ENCODE measurements at places on chromosomes 5 and 9.
A peak's percentile ranks its signal among the peaks of the same experiment; 100 is the strongest.

GRCh38 chr5:158570502-158570901 lies 529.2 kb downstream of the EBF1 start:
- DNase-seq: no peak

DNA sequence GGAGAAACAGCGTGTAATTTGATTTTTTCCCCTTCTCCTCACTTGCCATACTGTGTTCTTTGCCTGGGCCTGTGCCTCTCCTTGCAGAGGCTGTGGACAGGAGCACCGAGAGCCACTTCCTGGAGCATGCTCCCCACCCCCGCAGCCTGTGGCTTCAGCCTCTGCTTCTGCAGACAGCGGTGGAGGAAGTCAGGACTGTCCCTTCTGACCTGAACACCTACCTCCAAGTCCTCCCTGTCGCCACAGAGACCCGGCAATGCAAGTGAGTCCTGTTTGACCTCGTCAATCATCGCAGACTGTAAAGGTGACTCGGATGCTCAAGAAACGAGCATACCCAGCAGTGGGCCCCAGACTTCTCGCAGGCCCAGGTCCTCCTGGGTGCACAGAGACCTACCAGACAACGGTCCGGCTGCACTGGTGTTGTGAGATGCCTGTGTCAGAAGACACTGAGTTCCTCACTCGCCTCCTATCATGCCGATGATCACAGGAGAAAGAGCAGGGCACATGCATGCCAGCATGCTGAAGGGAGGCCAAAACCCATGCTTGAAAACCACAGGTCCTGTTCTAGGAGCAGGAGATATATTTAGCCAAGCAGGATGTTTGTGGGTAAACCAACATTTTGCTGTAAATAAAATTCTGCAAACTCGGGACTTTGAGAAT lies 198.8 kb downstream of the AUH start:
- DNase-seq: no peak

DNA sequence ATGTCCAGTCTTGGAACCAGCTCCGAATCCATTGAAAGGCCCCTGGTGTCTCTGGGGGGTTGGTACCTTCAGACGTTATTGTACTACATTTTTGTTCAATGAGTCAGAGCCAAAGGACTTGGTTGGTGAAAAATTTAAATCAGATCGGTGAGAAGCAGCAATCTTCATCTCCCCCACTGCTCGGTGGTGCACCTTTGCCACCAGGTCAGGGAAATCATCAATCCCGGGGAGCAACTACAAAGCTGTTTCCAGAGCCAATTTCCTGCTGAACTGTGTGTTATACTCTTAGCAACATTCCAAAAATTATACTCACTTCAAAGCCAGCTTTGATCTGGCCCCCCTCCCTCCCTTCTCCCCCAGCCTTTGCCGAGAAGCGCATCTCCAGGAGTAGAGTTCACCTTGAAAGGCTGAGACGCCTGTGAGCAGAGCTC lies 375.2 kb upstream of the WWC1 start:
- DNase-seq: no peak

DNA sequence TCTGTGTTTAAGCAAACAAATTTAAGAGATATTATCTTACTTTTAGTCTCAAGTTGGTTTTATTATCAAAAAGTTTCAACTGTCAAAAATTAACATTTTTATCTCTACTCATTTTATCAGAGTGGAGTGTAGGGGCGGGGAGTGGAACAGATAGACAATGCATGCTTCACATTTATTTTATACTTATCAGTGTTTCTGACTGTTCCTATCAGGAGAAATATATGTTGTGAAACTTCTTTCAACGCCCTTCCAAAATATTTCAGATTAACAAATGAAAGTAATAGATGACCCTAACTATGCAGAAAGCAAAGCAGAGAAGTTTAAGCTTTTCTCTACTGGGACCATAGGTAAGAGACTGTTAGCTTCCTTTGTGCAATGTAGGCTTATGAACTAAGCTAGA lies 44.9 kb upstream of the MAST4 start:
- no peak for DNase-seq

DNA sequence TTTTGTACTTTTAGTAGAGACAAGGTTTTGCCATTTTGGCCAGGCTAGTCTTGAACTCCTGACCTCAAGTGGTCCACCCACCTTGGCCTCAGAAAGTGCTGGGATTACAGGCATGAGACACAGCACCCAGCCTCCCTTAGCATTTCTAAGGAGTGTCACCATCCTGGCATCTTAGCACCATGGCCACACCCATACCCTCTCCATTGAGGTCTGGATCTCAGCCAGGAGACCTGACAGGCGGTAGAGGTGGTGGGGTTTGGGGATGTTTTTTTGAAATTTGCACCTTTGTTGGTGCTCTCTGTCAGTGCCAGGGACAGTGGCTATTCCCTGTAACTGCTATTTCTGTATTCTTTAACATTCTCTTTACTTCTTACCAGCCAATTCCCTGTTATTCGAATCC lies 72.5 kb downstream of the TRIM36 start:
- no peak for DNase-seq

- no peak for DNase-seq
These were observed 7.3 kb downstream of the ASTN2 start for GRCh38 chr9:117407436-117408022.

DNA sequence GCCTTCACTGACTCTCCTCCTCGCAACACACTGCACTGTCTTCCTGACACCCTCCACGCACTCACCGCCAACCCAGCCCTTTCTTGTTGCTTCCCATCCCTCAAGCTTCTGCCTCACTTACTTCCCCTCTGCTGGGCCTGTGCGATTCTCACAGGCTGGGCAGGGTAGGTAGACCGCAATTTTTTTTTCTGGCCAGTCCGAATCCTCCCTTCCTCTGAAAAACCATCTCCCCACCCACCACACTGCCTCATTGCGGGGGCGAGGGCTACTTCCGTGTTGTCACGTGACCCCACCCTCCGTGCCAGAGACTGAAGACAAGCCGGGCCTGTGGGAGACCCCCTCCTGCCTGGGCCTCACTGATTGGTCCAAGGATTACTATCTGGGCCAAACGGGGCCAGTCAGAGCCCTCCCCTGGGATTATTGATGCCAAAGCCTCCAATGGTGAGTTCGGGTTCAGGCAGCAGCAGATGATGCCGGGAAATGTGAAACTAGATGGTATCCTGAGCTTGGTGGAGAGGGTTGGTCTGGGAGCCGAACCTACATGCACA lies 73.1 kb downstream of the STK10 start:
- DNase-seq: no peak

DNA sequence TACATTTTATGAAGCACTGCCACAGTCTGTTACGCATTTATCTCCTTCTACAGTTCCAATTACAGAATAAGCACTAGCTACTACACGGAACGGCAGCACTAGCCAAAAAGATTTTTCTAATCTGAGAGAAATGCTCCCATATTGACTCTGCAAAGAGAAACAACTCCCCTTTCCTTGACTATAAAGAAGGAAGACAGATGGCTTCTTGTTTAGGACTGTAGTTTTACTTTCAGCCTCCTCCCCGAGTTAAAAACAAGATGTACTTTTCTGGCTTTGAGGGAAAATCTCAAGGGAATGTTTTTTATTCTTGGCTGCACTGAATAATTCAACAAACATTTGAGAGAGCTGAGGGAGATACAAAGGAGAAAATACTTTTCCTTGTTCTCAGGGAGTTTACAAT lies 1.9 kb upstream of the SLC44A1 start:
- DNase-seq: no peak

GRCh38 chr5:177327539-177328522 lies 16.1 kb upstream of the MXD3 start:
- no peak for DNase-seq

- DNase-seq: no peak
These were observed 15.8 kb downstream of the NLN start for GRCh38 chr5:65737842-65738241.

- no peak for DNase-seq
These were observed 359.3 kb downstream of the TMEM161B start for GRCh38 chr5:87909382-87909781.

GRCh38 chr9:131423171-131423581 lies 29.3 kb downstream of the PRRC2B start:
- peak; percentile 79 for DNase-seq

DNA sequence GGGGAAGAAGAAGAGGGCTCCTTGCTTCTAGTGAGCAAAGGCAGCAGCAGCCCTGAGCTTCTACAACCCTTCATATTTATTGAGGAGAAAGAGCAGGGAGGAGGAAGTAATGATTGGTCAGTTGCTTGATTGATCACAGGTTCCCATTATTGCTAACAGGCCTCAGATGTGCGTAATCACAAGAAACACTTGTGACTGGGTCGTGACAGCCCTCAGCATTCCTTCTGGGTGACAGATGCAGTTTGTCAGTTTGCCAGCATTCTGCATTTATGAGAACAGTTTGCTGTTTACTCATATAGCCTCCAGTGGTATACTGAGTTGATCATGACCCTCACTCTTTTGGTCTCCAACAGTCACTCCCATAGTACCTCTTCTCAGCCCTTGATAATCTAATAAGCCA lies 111.5 kb upstream of the TNC start:
- DNase-seq: peak; percentile 41

DNA sequence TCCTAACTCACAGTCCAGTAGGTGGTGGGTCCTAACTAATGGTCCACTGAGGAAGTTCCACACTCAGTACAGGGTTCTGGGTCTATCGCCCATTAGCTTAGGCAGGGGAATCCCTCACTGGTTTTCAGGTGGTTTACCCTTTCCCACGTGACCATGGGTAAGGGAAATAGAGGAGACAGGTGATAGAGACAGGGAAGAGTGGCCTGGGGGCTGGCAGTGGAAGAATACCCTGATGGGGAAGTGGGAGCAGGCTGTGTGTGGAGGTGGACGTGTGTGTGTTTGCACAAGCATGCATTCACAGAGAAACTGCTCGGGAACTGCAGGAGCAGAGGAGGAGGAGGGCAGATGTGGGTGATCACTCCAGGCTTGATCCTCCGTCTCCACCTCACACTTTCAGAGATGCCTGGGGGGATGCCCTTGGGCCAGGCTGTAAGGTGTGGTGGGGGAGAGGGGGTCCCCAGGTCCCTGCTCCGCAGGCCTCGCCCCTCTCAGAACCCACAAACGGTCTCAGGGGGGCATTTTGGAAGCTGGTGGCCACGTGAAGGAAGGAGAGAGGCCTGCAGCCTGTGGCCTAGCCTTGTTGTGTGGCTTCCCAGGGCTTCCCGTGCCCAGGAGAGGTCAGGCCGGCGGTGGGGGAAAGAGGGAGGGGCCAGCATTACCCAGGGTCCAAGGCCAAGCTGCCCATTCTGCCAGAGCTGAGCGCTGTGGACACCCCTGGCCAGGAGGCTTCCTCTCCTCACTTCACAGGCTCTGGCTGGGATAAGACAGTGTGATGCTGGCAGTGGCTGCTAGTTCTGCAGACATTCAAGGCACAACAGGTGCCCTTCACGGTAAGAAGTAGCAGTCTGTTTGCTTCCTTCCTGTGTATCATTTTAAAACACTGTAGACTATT lies 80.0 kb downstream of the OTULIN start:
- DNase-seq: no peak

DNA sequence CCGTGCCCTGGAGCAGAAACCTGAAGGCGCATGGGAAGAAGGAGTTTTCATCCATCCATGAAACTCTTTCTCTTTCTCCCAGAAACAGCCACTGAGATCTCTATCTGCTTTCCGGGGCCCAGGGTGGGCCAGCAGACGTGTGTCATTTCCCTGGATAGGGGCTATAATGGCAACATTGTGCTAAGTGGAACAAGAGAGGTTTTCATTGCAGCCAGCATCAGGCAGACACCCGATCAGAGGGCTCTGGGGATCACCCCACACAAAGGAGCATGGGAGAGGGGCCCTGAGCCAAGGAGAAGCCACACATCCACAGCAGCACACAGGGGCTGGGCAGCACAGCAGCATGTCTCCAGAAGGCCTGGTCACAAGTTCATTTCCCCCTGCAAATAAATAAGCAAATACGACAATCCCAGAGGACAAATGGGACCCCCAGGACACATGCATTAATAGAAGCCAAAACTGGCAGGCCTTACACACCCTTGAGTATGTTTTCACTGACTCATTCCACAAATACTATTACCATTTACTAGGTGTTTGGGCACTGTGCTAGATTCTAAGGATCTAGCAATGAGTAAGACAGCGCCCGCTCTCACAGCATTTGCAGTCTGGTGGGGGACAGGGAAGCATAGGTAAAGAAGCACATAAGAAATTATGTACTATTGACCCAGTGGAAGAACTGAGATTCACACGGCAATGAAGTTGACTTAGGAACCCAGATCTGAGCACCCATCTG lies 4.3 kb upstream of the AFAP1L1 start:
- no peak for DNase-seq

GRCh38 chr9:107348836-107349235 lies 65.8 kb downstream of the RAD23B start:
- no peak for DNase-seq

DNA sequence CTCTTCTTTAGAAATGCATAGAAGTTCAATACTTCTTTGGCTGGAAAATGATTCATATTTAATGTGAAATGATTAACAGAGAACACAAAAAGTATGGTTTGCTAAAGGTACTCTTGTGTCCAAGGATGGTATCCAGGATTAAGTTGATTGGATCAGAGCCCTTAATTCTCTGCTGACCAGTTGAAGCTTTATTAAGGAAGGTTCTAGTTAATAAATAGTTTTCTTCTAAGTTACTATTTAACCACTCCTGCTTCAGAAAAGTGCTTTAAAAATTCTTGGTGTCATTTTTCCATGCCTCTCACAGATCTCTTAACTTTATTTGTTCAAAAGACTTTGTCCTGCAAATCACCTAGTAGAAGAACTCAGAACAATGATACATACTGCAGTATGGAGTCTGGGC lies 134.3 kb downstream of the MEF2C start:
- no peak for DNase-seq

DNA sequence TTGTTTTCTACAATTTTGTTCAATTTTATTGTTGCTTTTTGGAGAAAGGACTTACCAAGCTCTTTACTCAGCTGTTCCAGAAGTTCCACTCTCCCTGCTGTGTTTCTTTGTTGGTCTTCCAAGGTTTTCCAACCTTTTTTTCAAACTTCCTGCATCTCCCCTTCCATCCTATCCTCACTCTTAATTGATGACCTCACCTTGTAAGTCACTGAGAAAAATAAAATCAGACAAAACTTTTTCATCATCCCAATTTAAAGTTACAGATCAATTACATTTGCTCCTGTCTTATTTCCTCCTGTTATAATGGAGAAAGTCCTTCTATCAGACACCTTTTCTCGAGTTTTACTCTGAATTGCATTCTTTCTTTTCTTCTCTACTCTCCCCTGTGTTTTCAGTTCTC lies 121.1 kb downstream of the DMXL1 start:
- no peak for DNase-seq

GRCh38 chr5:113195251-113195650 lies 218.7 kb downstream of the DCP2 start:
- DNase-seq: no peak
